ENCODE measurements at places on chromosomes 2 and 18.

DNA sequence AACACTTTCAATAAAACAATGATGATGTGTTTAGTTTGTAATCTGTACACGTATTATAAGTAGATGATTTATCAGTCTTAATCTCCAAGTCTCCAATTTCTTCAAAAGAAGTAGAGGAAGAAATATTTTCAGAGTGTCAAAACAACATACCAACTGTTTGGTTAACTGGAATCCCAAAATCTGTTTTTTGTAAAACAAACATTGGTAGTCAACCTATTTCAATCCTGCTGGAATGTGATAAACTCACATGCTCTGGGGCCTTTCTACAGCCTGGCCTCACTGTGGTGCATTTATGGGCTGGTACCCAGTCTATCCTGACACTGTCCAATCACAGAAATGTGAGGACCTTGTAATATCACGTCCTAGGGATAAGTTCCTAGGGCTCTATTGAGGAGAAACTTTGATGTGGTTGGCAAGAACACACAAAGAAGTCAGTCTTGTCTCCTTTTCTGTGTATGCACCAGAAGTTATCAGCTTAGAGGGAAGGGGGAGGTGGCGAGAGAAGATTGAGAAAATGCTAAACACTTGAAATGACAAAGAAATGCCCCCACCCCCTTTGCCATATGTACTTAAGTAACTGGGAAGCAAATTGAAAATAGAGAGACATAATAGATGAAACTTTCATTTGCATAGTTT, 47.2 kb downstream of the PRKRA start:
- no peak for DNase-seq

DNA sequence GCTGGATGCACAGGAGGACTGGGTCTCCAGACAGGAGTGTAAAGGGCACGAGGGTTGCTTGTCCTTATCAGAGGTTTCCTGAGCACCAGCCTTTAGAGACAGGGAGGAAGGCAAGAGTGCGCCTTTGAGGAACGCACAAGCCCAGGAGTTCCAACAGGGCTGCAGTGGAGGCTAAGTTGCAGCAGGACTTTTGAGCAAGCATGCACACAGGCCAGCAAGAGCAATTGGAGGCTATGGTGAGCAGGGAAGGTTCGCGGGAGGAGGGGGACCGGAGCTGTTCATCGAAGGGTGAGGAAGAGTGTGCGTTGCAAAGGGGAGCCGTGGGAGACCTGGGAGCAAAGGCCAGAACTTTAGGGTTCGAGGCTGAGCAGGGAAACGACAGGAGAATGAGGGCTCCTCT, 2.2 kb upstream of the ATOH8 start:
- DNase-seq: no peak

- no peak for DNase-seq
These were observed 64.2 kb upstream of the CDCA7 start for GRCh38 chr2:173290518-173290917.

DNA sequence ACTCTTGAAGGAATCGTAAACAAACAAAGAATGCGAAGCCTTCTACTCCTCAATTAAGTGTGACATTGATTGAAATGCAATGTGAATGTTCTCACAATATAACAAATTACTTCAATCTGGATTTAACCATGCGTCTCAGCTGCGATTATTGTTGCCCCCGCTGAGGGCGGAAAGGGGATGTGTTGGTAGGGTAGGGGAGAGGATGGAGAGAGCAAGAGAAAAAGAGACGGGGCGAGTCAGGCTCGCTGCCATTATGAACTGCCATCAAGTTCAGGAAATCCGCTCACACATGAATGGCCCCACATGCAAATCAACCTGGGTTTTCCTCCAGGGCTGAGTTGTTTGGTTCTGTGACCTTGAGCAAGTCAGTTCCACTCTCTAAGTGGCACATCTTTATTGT, 129.8 kb downstream of the PXDN start:
- no peak for DNase-seq

DNA sequence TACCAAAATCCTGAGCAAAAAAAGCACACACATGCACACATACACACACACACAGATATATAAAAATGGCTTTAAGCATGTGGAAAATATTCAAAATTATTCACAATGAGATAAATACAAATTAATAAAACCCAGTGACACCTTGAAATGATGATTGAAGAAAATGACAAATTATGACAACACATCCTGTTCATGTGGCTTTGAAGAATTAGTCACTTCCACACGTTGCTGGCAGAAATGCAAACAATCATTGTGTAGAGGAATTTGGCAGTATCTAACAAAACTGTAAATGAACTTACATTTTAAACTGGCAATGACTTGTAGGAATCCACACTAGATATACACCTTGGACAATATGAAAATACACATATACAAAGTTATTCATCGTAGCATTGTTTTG, 95.8 kb upstream of the RGPD4 start:
- no peak for DNase-seq

GRCh38 chr2:233356546-233357308, 2.4 kb downstream of the DGKD start:
- DNase-seq: no peak

- no peak for DNase-seq
These were observed 64.3 kb upstream of the SNTG2 start for GRCh38 chr2:886072-887022.

- DNase-seq: no peak
These were observed 121.9 kb downstream of the TNS1 start for GRCh38 chr2:217880891-217881290.

- no peak for DNase-seq
These were observed 101.7 kb downstream of the PDE11A start for GRCh38 chr2:177970670-177971454.

DNA sequence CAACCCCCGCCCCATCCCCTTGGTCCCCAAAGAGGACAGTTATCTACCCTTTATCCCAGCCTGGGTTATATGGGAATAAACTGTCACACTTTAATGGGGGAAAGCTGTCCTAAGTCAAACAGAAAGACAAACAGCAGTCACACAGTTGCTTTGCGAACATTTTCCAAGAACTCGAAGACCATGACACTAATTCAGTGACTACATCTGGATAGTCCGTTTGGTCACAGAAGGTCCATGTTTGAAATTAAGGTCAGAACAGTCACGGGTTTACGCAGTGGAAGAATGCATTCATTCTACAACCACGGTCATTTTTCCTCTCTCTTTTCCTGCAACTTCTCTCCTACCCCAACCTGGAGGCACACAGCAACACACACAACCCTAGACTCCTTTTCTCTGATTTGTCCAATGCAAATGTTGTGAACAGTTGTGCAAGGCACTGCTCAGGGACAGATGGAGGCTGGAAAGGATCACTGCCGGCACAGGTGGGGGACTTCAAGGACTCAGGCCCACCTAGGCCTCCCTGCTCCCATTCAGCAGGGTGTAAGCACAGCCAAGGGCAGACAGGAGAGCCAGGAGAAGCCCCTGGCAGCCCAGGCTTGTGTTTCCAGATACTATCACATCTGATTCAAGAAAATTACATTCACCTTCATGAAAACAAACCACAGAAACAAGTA, 39.9 kb downstream of the ZNF516 start:
- DNase-seq: no peak

DNA sequence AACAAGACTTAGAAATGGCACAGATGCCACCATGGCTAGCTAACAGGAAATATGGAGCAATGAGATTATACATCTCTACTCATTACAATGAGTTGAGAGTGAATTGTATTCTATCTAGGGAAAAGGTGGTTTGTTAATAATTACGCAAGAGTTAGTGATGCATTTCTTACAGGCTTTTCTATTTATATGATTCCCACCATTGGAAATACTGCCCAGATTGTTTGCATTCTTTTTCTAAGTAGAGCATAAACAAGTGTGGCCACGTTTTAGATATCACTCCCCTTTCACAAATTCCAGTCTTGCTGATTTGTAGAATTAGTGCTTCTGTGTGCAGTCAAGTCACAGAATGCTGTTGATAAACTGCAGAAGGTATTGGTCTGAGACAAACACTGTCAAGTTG, 56.6 kb downstream of the ZNF804A start:
- no peak for DNase-seq

DNA sequence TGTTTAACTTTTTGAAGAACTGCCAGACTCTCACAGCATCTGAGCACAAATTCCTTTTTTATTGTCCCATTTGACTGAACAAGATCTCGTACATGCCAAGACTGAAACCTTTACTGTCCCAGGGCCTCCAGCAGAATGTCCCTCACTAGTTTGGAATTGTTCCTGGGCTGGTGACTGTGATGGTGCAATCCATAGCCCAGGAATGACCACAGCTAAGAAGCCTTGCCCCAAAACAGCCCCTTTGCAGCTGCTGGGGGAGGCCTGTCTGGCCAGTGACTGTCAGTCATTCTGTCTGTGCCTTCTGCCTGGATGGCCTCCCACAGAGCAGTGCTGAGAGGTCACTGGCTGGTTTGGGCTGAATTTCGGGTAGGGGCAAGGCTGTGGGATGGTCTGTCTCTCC, 184.5 kb upstream of the MSH6 start:
- DNase-seq: no peak

DNA sequence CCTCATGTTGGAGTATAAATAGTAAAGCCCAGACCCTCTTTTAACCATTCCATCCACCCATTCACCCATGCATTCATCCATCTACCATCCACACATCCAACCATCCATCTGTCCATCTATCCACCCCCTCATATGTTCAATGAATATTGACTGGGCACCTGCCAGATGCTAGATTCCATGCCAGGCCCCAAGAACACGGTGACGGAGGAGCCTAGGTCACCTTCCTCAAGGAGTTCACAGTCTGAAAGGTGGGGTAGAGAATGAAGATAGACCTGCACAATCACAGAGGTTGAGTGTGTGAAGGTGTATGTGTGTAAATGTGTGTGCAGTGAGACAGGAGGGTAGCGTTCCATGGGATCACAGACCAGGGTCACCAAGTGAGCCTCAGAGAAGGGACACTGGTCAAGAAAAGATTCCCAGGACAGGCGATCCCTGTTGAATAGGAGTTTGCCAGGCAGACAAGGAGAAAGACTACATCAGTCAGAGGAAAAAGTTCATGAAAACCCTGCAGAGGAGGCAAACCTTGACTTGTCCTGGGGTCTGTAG, 287.2 kb downstream of the CYP26B1 start:
- no peak for DNase-seq

GRCh38 chr2:34806396-34806795, 1207.3 kb upstream of the FAM98A start:
- no peak for DNase-seq

DNA sequence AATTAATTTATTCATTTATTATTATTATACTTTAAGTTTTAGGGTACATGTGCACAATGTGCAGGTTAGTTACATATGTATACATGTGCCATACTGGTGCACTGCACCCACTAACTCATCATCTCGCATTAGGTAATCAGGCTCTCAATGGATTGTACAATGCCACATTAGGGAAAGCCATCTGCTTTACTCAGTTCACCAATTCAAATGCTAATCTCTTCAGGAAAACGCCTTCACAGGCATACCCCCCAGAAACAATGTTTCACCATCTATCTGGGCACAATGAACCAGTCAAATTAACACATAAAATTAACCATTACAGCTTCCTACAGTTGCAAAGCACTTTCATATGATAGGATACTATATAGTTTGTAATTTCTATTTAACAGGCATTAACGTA, 84.8 kb upstream of the DNAJC10 start:
- DNase-seq: no peak

DNA sequence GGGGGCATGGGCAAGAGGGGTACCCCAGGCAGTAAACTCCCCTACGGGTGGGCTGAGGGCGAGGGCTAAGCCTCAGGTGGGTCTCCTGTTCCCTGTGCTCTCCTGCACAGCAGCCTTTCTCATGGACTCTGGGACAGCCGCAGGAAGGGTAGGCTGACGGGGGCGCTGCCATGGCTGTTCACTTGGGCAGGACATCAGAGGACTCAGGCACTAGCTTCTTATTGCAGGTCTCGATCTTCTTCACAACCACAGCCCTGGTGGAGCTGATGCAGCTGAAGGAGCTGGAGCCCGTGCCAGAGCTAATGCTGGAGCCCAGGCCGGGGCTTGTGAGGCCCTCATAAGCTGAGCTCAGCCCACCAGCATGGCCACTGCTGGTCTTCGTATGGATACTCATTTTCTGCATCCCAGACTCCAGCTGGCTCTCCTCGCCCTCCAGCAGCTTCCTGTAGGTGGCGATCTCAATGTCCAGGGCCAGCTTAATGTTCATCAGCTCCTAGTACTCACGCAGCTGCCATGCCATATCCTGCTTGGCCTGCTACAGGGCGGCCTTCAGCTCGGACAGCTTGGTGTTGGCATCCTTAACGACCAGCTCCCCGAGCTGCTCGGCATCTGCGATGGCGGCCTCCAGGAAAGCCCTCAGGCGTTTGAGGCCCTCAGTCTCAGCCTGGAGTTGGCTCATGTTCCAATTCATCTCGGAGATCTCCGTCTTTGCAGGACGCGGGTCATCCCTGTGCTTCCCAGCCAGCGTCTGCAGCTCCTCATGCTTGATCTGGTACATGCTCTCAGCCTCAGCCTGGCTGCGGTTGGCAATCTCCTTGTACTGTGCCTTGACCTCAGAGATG, 359.8 kb upstream of the SETBP1 start:
- DNase-seq: no peak

GRCh38 chr2:120976501-120977307, 241.0 kb downstream of the GLI2 start:
- DNase-seq: no peak

DNA sequence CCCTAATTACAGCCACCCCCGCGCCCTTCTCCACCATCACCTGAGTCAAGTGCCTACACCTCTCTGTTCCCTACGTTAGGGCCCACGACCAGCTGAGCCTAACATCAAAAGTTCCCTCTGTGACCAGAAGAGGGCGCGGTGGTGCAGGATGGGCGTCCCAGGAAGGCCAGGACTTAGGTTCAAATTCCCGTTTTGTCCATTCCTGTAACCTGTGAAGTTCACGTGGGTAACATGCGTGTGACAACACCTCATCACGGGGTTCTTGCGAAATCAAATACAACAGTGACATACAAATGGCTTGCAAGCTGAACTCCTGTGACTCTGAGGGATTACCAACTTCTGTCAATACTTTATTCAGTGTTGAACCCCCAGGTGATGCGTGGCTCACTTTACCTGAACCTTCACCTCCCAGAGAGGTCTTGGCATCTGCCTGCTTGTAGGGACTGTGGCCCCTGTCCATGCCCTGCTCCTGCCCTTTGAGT, 207.9 kb downstream of the ARL4C start:
- peak; percentile 84 for DNase-seq

- DNase-seq: no peak
These were observed 73.6 kb downstream of the BOD1L2 start for GRCh38 chr18:57220480-57220879.

GRCh38 chr18:22385718-22386117, 32.0 kb downstream of the CTAGE1 start:
- DNase-seq: no peak

GRCh38 chr2:152924722-152925121, 206.3 kb downstream of the ARL6IP6 start:
- no peak for DNase-seq

- no peak for DNase-seq
These were observed 316.9 kb upstream of the THSD7B start for GRCh38 chr2:136448432-136448831.

GRCh38 chr2:186629250-186629996, 39.6 kb downstream of the ITGAV start:
- DNase-seq: no peak

DNA sequence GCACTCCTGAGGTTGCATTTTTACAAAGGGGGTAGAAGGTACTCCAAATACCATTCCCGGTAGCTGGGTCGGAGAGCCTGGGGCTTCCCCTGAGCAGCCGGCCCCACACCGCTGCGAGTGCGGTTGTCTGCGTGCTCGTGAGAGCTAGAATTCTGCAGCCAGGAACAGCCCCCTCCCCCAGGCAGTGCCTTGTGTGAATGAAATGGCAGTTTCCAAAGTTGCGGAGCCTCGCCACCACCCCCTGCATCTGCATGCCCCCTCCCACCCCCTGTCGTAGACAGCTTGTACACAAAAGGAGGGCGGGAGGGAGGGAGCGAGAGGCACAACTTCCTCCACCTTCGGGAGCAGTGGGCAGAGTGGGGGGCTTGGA, 1.1 kb downstream of the MYCN start:
- DNase-seq: peak; percentile 35

Data from stimulated activated naive CD8-positive, alpha-beta T cell treated with anti-CD3 and anti-CD28 coated beads, Interleukin-15, Interleukin-2, amounts not matched to agents 100 U/mL and 50 U/mL, for 24 hours (primary cell).